Glutamatergic neuron (in vitro differentiated cells): ENCODE measurements at places on chromosomes 5 and 9. TPM values are rescaled to one million over a fixed set of nuclear protein-coding genes. Genes with fewer than 3 reads are reported as not detected.
A peak's percentile ranks its signal among the peaks of the same experiment; 100 is the strongest.

Gene IFNB1
- not detected for total RNA-seq

Gene ADAMTS2
- total RNA-seq: 23.5 TPM

Gene RASEF
- total RNA-seq: 0.25 TPM

Gene CYFIP2
- total RNA-seq: 120 TPM

Gene SLCO6A1
- 1.6 TPM for total RNA-seq

Gene OXCT1
- total RNA-seq: 24.7 TPM

Gene MLANA
- not detected for total RNA-seq

Gene FOXI1
- not detected for total RNA-seq

Gene CARD9
- 4.1 TPM for total RNA-seq

Gene ANKRD18A
- 32.3 TPM for total RNA-seq

Gene SPINK6
- total RNA-seq: not detected

DNA sequence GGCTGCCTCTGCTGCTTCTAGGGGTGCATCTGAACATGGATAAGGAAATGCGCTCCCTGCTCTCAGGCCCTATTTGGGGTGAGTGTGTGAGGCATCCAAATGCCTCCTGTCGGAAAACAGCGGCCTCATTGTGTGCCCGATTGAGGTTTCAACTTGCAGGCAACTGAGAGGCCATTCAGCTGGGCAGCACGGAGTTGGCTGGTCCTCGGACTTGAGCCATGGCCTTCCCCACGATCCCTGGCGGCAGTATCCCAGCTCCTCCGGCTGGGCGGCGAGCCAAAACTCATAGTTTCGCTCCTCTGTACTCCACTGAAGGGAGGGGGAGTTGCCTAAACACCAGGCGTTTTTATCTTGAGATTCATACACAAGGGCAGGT lies 597.3 kb upstream of the SGCD start:
- DNase-seq: peak; percentile 20

GRCh38 chr5:171748720-171749119 lies 36.9 kb upstream of the SMIM23 start:
- no peak for DNase-seq

DNA sequence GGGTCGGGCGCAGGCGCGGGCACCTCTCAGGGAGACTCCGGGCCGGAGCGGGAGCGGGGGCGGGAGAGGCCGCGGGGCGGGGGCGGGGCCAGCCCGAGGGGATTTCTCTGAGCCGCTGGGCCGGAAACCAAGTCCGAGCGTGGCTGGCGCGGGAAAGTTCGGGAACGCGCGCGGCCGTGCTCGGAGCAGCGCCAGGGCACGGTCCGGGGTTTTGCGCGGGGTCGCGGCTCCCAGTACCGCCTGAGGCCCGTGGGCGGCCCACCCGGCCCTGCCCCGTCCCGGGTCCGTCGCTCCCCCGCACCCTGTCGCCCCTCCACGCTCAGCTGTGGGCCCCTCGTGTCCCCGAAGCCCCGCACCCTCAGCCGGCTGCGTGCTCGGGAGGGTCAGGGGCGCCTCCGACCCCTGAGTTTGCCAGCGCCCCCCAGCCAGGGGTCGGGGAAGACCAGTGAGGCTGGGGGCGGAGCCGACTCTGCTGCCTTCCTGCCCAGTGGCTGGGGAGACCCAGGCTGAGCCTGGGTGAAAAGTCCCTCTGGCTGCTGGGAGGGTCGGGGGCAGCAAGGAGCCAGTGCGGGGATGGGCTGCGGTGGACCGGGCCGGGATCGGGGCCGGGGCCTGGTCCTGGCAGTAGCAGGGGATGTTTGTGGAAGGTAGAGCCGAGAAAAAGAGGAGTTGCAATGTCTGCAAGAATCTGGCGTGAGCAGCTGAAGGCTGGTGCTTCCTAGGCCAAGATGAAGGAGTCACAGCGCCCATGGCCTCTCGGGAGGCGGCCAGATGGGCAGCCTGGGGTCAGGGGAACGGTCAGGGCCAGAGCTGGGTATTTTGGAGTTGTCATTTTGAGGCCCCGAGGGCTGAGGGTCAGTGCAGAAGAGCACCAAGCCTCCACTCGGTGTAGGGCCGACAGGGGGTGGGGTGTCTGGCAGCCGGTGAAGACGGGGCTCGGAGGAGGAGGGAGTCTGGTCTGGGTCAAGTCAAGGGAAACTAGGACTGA lies 588 bp downstream of the TRAF2 start:
- DNase-seq: peak; percentile 69

- DNase-seq: no peak
Measured at GRCh38 chr5:6190838-6191237, 187.5 kb downstream of the MED10 start.

DNA sequence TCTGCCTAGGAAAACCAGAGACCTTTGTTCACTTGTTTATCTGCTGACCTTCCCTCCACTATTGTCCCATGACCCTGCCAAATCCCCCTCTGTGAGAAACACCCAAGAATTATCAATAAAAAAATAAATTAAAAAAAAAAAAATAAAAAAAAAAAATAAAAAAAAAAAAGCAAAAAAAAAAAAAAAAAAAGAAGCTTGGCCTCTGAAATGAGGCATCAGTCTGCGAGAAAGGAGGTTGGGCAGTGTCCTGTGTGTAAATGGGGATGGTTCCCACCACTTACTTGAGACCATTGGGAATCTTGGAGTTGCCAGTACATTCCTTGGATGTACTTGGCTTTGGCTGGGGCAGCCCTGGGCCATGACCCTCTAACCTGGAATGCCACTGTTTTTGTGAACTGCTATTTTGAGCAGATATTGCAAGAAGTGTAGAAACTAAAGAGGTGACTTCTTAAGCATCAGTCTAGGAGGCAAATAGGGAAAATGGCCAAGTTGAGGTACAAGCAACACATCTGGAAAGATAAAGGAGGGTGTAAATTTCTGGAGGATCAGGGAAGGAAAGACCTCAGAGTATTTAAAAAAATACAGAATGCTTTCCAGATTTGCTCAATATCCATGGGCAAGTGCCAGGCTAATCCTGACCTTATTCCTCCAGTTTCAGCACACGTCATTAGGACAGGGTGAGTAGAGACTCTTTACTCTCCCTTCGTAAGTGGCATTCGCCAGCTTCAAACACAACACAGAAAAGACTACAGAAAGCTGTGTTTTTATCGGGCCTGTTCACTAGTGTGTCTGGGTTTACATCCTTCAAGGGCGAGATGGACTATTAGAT lies 58.1 kb downstream of the HSPA4 start:
- no peak for DNase-seq

- no peak for DNase-seq
Measured at GRCh38 chr5:57456531-57457135, 26.0 kb downstream of the ACTBL2 start.

DNA sequence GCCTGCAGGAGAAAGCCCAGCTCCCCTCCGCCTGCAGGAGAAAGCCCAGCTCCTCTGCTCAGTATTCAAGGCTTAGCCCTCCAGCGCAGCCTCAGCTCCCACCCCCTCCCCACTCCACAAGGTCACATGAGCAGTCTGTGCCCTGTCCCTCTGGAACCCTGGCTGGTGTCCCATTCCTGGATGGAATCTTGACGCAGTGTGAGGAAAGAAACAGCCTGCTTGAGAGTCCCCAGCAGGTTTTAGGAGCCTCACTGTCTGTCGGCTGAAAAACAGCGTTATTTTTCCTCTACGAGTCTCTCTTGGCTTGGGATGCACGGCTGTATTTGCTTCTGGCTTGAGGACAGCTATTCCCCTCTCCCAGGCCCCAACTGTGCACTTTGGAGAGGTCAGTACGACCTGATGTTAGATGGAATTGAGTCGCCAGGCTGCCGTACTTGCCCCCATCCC lies 210.1 kb upstream of the TRIM32 start:
- no peak for DNase-seq

GRCh38 chr5:107566986-107567385 lies 103.8 kb downstream of the EFNA5 start:
- no peak for DNase-seq

DNA sequence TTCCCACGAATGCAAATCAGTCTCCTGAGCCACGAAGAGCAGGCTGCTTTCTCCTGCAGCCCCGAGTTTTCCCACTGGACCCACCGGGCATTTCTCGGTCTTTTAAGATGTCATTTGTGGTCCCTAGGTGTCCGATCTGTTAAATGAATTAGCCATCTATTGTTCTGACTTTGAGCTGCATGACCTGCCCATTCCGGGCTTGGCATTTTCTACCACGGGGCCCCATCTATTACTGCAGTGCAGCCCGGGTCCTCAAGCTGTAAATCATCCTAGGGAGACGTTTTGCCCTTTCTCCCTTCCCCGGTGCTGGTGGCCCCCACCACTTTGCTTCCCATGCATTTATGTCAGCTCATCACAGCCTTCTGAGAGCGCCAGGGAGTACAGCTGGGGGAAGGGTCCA lies 405.4 kb downstream of the IRX1 start:
- DNase-seq: peak; percentile 32

- peak; percentile 94 for DNase-seq
Measured at GRCh38 chr5:16936150-16936988, at the start of gene MYO10. Gene MYO10, minus strand, starts transcription at chr5:16936288. Its CDS starts 480 bp downstream, at chr5:16935808.

GRCh38 chr5:60586307-60586901 lies 113.6 kb downstream of the DEPDC1B start:
- no peak for DNase-seq

- no peak for DNase-seq
Measured at GRCh38 chr5:39517800-39518199, 93.0 kb upstream of the DAB2 start.

- DNase-seq: no peak
Measured at GRCh38 chr5:122586351-122586750, 188.5 kb upstream of the SNX2 start.

DNA sequence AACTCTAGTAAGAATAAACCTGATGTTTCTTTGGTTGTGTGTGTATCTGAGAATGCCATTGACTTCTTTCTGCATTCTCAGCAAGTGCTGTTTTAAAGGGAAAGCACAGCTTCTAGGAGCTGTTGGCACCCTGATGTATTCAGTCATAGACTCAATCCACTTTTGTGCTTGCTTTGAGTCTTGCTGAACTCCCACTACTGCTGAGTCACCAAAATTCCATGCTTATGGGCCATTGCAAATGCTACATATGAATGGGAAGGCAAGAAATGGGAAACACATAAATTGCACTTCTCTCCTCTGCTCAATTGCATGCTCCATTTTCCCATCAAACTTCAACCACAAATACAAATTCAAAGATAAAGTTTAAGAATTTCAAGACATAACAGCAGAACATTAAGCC lies 9.8 kb upstream of the FTMT start:
- no peak for DNase-seq

DNA sequence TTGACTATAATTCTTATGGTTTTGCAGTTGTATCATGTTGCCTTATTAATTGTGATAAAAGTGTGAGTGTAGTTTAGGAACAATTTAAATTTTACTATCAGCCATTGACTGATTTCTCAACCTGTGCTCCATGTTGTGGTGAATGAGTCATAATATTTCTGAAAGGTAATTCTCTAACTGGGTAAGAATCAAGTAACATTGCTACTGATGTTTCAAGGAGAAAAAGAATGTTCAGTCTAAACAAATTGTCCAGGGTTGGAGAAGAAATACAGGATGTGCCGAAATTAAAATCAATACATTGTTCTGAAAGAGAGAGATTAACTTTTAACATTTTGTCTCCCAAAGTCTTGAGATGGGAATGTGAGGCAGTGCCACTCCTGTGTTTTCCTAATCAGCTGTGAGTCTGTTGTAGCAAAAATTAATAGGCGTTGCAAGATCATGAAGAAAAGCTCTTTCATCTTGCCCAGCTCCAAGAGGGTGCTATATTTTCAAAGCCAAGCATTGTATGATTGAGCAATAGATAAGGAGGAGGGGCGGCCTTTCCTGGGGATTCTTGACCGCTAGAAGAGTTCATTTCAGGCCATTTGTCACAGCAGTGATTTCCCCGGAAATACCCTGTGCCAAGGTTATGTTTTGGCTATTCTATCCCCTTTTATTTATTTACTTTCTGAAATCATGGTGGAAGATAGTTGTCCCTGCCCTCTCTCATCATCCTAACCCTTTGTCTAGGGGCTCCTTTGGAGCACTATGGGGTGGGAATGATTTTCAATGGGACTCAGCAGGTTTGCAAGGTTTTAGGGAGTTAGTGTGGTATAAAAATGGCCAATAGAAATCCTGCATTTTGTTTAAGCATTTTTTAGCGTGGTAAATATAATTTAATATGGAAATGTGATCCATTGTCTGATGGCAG lies 151.6 kb downstream of the FOCAD start:
- DNase-seq: no peak

DNA sequence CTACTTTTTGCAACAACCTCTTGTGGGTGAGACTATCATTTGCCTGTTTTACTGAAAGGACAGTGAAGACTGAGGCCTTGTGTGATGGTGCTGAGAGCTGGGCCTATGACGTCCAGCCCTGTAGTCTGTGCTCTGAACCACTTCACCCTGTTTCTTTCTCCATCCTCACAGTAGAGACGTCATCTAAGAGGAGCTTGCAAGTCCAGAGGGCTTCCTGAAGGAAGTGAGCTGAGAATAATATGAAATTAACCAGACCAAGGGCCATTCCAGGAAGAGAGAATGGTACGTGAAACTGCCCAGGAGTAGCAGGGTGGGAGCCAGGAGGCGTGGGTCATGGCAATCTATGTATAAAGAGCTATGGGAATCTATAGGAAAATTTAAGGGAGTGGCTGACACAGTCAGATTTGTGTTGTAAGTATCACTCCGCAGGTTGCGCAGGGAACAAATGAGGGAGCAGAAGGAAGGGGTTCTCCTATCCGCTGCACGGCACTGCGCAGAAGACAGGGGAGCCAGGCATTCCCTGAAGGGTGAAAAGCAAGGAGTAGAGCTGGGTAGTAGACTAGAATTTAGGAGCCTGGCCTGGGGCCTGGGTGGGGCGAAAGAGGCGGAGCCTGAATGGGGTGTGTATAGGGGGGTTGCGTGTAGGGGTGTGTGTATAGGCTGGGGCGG lies 596 bp upstream of the FGFR4 start:
- no peak for DNase-seq

DNA sequence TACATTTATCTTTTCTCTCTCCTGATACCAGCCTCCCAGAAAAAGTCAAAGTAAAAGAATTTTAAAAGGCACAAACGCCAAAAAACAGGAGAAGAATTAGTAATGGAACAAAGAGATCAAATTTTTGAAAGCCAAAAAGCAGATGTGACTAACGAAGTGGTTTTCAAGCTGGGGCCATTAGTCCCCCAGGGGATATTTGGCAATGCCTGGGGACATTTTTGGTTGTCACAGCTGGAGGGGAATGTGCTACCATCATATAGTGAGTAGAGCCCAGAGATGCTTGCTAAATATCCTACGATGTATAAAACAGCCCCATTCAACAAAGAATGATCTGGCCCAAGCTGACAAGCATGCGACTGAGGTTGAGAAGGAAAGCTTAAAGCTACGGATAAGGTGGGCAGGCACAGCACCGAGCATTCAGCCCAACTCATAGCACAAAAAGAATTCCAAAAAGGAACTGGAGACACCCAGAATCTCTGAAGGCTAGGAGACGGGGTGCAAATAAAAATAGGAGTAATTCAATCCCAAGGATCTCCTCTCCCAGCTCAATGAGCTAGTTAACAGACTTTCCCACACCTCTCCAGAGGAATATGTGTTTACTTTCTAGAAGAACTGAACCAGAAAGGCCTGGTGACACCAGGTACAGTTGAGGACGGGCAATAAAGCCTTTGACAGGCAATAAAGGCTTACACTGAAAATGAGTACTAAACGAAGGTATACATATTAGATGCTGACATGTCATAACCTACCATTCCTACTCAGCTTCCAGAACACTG lies 269.0 kb downstream of the DENND1A start:
- DNase-seq: peak; percentile 31

GRCh38 chr9:93601063-93601462 lies 24.7 kb downstream of the PHF2 start:
- DNase-seq: no peak
